ENCODE measurements at places on chromosomes 4 and X.

DNA sequence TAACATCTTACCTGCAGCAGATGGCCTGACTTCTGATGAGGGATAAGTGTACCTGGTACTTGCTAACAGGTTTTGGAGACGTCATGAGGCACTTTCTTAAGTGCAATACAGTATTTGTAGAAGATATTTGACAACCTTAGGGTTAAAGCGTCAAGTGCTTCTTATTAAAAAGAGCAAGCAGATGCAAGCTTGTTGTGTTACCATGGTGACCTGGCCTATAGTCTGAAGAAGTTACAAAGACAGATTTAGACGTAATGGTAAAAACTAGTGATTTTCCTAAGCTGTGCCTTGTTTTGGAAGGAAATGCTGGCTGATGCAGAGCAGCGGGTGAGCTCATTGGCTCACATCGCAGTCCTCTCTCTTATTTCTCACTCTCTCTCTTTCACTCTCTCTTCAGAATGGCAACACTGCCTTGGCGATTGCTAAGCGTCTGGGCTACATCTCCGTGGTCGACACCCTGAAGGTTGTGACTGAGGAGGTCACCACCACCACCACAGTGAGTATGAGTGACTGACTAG, 243.6 kb downstream of the ANK2 start:
- no peak for DNase-seq

GRCh38 chr4:81754169-81754568, 282.5 kb upstream of the RASGEF1B start:
- no peak for DNase-seq

DNA sequence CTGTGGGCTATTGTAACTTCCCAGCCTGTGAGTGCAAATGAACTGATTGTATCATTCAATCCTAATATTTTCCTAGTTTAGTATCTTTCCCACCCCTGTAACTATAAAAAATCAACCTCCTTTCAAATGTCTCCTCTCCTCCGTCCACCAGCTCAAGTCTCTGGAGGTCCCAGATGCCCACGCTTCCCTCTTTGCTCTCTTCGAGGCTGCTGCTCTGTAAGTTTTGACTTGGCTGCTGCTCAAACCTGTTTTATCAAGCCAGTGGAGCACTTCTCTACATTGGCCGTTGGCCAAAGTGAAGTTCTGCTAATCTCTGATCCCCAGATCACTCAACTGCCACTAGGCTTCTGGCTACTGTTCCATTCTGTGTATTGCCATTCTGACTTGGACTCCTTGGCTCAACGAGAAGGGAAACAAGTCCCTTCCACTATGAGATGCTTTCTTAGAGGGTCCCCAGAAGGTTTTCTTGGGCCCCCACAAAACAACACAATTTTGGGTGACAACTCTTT, 60.7 kb upstream of the RAPGEF2 start:
- no peak for DNase-seq

DNA sequence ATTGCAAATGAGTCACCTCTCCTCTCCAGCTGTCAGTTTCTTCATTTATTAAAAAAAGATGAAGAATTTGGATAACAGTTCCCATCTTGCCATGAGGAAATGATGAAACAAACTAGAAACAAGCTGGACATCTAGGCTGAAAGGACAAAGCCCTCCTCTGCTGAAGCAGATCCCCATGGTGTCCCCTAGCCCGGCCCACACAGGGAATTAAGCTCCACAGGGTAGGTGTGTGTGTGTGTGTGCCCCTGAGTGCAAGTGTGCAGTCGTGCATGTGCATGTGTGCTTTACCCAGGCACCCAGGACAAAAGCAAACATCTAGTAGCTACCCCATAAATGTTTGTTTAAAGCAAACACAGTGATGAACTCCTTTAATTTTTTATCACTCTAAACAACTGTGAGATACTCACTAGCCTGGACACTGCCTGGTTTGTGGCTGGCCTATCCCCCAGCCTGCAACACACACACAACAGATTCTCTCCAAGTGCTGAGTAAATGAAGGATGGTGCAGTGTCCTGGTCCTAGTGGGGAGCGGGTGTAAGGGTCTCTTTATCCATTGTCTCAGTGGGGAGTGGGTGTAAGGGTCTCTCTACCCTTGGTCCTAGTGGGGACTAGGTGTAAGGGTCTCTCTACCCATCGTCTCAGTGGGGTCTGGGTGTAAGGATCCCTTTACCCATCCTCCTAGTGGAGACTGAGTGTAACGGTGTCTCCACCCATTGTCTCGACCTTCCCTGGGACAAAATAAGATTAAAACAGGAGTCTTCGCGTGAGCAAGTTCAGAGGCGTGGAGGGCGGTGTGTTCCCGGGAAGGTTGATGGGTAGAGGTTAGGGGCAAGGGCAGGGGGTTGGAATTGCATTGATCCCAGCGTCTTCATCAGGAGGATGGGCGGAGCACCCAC, 688 bp upstream of the EVC start:
- DNase-seq, result no peak

DNA sequence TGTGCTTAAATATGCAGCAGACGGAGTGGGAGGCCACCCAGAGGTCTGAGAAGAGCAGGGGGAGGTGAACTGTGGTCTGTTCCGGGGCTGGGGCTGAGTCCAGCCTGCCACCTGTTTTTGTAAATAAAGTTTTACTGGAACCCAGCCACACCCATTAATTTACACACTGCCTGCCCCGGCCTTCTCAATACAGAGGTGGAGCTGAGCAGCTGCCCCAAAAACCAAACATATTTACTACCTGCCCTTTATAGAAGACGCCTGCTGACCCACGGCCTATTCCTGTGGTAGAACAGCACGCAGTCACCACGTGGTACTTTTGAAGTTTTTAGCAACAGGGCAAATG, 45.9 kb downstream of the FGFRL1 start:
- DNase-seq, result no peak

GRCh38 chr4:189613207-189613606, 327.5 kb upstream of the FRG1 start:
- no peak for DNase-seq

DNA sequence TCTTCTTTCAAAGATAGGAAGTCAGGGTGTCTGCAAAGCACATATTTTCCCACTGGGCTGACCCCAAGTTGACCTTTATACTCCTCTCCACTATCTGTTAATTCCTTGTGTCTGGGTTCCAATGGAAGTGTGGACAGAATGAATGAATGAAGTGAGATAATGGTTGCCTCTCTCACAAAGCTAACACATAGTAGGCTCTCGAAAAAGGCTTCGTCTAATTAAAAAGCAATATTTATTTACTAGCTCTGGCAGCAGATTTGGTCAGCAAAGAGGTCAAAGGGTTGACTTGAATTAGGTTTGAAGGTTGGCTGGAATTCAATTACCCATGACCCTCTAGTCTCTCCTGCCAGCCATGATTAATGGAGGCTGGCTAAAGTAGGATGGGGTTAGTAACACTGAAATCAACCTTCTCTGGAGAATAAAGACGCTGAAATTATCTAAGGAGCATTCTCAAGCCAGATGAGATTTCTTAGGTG, 280.3 kb upstream of the KLF3 start:
- DNase-seq, result no peak

- DNase-seq, result no peak
Measured at GRCh38 chr4:108529984-108530905, 90.1 kb upstream of the RPL34 start.

GRCh38 chr4:955161-955921, 18.0 kb downstream of the DGKQ start:
- no peak for DNase-seq

DNA sequence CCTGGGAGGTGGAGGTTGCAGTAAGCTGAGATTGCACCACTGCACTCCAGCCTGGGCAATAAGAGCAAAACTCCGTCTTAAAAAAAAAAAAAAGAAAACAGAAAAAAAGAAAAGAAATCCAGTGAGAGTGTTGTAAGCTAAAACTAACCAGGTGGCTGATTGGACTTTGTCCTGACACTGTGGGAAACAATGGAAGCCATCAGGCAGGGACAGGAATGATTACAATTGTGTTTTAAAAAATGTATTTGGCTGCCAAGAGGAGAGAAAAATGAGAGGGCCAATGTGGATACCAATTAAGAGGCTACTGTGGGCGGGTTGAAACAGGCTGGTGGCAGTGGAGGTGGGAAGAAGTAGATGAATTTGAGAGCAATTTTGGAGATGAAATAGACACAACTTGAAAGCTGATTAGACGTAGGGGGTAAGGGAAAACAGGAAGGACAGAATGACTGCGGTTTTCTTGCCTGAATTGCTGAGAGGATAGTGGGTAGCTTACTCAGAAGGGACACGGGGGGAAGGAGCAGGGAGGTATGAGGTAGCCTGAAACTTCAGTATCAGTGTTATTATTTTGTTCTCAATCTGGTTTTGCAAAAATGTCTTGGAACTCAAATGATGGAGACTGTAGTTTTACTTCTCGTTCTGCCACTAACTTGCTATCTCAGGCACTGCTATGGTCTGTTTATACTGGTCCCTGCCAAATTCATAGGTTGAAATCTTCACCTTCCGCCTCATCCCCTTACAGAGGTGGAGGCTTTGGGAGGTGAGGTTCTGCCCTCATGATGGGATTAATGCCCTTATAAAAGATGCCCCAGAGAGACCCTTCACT, 45.6 kb upstream of the CHRNA9 start:
- no peak for DNase-seq

DNA sequence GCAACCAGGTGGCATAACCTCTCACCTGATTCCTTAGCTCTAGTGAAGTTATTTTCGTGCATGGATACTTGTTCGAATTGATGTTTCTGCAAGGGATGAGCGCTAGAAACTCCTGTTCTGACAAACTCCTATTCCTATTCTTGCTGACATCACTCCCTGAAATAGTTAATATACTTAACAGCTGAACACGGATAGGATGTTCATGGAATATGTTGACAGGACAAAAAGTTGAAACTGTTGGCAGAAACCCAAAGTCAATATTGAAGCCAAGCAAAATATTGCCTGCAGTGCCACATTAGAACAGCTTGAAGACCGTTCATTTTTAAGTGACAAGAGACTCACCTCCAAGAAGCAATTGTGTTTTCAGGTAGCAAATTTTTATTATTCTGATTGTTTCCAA, at the start of gene KLKB1:
Gene KLKB1 (plus strand): TSS at position 287 of the 400 bp plus-strand sequence. CDS start 689 bp downstream, outside the sequence.
- DNase-seq, result no peak

- DNase-seq, result peak; percentile 21
Measured at GRCh38 chrX:151753313-151754046, 18.9 kb downstream of the CNGA2 start.

DNA sequence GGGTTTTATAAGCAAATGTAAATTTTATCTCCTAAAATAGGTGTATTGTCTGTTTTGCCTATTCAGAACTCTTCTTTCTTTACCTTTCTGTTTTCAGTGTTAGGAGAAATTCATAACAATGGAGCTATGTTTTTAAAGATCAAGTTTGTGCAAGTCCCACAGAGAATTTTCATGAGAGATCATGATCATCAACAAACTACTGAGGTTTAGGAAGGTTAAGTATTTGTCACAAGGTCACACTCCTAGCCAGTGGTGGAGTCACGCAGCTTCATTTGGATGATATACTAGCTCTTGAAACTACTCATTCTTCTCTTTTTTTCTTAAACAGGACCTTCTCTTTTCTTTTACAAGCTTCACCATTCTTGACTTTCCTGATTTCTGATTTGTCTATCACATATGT, 892.6 kb upstream of the FRG1 start:
- DNase-seq, result no peak

- DNase-seq, result no peak
Measured at GRCh38 chr4:186839122-186840037, 115.7 kb upstream of the FAT1 start.

DNA sequence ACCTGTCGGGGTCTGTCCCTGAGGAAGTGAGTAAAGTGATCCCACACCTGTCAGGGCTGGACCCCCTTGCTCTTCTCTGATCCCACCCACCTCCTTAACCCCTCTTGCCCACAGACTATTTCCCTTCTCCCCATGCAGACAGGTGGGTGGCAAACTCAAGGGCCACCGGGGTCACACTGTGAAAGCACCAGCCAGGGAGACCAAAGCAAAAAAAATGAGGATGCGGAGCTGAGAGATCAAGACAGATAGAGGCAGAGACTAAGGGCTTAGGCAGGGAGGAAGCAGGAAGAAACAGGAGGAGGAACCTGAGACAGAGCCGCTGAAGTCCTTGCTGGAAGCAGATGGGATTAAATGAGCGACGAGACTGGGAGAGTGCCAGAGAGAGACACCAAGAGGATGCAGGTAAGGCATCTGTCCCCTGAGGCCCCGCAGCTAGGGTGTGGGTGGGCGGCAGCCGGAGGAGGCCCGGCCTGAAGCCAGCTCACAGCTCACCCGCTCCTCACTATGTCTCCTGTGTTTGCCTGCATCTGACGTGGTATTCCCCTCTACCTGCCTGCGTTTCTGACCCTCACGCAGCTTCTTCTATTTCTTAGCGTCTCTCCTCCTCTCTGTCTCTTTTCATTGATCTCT, 7.2 kb downstream of the TIMM17B start:
- DNase-seq, result peak; percentile 31

- peak; percentile 40 for DNase-seq
Measured at GRCh38 chr4:138090150-138090917, 151.8 kb downstream of the SLC7A11 start.

DNA sequence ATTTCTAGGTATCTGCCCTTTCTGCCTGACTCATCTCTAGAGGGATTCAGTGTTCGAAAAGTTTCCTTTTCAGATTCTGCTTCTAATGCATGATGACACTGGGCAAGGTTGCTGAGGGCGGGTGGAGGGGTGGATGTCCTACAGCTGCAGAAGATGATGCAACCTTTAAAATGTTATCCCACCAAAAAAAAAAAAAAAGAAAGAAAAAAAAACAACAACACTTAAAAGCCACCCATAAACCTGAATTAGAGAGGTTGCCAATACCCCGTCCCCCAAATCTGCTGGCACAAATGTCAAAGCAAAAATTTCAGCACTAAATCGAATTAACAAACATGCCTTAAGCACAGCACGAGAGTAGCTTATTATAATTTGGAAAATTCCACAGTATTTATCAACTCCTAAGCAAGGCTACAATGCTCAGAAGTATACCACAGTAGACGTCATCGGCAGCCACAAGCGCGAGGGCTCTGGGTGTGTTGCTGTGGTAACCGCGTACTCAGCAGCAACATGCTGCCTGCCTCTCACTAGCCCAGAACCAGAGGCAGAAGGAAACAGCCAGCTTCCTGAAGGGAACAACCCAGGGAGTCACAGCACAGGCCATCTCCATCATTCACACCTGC, 167.5 kb upstream of the MAP3K15 start:
- peak; percentile 73 for DNase-seq

GRCh38 chr4:24578364-24578763, 6.0 kb downstream of the DHX15 start:
- DNase-seq, result no peak

GRCh38 chr4:124936427-124936826, 223.9 kb upstream of the ANKRD50 start:
- no peak for DNase-seq

DNA sequence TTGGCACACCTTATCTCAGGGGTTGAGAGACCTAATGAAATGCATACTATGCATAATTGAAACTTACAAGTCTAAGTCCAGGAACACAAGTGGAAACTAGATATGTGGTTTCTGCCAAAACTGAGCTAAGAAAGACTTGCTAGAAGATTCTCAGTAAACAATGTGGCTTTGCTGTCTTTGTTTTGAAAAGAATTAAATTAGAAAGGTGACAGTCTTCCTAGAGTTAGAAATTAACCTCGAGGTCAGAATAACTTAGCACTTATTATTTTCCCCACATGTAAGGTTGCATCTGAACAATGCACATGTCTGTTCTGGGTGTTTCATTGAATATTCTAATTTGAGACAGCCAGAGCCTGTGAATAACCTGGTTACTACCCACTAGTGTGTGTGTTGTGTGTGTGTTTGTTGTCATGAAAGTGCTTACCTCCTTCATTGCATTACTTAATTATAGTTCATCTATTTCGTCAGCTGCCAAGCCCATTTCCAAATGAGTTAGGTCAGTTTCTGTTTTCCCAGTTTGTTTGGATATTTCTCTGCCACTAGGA, 1.5 kb downstream of the EREG start:
- no peak for DNase-seq

- no peak for DNase-seq
Measured at GRCh38 chr4:77920371-77920770, 57.7 kb downstream of the MRPL1 start.

GRCh38 chr4:154511981-154512380, 20.4 kb upstream of the DCHS2 start:
- no peak for DNase-seq

Measured in activated T-cell treated with anti-CD3 and anti-CD28 coated beads, Interleukin-2, amount 50 U/mL, for 72 hours (primary cell).